ENCODE measurements at places on chromosomes 7 and 10.

GRCh38 chr7:105322655-105323277 is 66.0 kb downstream of the SRPK2 start:
- no peak for DNase-seq

DNA sequence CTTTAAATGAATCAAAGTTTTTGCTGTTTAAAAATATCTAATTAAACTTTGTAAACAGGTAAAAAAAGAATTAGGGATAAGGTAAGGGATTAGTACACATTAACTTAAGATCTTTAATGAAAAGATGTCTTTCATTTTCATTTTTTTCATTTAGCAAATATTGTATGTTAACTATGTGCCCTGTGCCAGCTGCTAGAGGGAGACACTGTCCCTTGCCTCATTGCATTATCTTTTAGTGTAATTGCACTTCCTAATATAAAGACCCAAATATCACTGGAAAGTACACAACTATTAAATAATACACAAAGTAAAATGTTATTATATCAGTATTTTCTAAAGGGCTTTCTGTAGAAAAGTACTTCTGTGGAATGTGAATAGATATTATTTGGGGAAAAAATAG is 102.7 kb downstream of the GPR37 start:
- DNase-seq, result no peak

GRCh38 chr7:66921918-66922486 is 977 bp downstream of the TMEM248 start:
- peak; percentile 56 for DNase-seq

- no peak for DNase-seq
Observed at GRCh38 chr10:113336549-113337130, 216.2 kb upstream of the HABP2 start.

DNA sequence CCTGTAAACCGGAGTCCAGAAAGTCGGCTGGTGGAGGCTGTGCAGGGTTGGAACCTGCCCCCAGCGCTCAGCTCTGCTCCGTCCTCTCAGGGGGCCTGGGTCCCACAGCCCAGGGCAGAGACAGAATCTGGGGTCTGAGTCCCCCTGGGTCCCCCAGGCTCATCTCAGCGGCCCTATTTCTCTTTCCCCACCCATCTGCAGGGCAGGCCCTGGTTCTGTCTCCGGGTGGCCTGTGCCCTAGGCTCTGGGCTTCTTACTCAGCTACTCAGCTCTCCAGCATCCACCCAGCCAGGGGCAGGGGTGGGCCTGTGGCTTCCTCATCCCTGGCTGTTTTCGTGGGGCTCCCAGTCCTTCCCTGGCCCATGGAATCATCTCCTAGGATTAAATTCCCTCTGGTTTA is 183.4 kb downstream of the ADARB2 start:
- no peak for DNase-seq

DNA sequence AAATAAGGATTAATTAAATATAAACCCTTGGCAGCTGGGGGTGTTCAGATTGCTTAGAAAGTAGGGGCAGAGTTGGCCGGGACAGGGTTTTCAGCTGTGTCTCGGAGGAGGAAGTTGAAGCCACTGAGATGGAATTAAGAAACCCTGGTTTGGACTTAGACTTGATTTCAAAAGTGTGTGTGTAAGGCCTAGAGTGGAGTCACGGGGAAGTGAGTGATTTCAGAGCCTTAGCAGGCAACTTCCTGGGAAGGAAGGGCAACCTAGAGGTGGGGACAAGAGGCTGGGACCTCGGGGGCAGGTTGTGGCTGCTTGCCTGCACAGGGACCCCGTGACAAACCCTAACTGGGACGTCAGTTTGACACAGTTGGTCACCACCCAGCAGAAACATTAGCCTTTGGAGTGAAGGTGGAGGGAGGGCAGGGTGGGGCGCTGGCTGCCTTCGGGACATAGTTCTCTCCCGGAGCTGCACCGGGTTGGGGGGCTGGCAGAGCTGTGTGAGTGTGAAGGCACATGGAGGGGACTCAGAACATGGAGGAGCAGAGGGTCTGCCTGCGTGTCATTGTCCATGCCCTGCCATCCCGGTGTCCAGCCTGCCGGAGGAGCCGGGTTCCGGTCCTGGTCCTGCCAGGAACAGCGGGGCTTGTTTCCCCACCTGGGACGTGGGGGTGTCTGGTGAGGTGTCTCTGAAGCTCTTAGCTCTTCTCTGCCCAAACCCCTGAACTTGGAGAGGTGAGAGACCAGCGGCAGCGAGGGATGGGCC is 1.8 kb downstream of the BRI3 start:
- peak; percentile 72 for DNase-seq

GRCh38 chr10:78770167-78771090 is 298.3 kb upstream of the ZMIZ1 start:
- DNase-seq, result no peak

GRCh38 chr7:112938863-112939573 is 147.6 kb downstream of the GPR85 start:
- peak; percentile 67 for DNase-seq
